ENCODE measurements at places on chromosomes 12 and 14.
A peak's percentile ranks its signal among the peaks of the same experiment; 100 is the strongest.

- peak; percentile 24 for DNase-seq
Observed at GRCh38 chr12:66929121-66929520, 250.2 kb upstream of the GRIP1 start.

DNA sequence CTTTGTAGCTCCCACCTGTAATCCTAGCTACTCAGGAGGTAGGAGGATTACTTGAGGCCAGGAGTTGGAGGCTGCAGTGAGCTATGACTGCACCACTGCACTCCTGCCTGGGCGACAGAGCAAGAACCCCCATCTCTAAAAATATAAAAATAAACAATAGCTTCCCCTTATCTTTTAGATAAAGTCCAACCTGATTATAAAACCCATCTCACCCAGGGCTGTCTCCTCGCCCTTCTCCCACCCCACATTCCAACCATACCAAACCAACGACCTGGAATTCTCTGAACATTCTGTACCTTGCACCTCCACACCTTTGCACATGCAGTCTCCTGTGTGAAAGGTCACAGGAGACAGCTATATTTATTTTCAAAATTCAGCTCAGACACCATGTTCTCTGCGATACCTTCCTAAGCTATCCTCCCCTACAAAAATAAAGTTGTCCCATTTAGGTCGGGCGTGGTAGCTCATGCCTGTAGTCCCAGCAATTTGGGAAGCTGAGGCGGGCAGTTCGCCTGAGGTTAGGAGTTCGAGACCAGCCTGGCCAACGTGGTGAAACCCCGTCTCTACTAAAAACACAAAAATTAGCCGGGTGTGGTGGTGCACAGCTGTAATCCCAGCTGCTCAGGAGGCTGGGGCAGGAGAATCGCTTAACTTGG lies 7.7 kb downstream of the SLC7A7 start:
- DNase-seq = no peak

- peak; percentile 44 for DNase-seq
Observed at GRCh38 chr12:7959701-7960121, 23.7 kb upstream of the SLC2A3 start.

- DNase-seq = no peak
Observed at GRCh38 chr12:93121729-93122488, 192.8 kb upstream of the EEA1 start.

DNA sequence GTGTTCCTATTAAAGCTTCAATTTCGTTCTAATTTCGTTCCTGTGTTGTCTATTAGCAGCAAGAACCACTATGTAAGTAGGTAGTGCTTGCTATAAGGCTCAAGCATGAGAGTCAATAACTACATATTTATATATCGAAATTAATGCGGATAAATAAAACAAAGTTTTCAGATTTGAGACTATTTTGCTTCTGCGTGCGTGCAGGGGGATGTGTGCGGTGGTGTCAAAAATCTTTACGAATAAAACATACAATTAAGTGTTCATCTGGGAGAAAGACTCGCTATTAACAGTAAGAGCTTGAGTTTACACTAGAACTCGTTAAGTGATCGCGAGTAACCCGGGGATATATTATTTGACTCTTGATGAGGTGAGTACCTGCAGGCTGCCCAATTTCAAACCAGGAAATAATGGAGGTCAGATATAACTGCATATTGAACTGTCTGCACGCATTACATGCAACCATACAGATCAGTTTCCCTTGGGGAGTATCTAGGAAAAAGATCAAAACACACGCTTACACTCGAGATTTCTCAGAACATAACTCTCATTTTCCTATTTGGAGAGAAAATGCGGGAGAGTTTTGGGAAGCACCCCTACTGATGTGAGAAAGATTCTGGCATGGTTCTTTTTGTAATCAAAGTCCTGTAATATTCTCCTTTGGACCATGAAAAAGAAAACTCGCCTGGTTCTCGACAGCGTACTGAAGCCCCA lies 813 bp downstream of the TWF1 start:
- no peak for DNase-seq

DNA sequence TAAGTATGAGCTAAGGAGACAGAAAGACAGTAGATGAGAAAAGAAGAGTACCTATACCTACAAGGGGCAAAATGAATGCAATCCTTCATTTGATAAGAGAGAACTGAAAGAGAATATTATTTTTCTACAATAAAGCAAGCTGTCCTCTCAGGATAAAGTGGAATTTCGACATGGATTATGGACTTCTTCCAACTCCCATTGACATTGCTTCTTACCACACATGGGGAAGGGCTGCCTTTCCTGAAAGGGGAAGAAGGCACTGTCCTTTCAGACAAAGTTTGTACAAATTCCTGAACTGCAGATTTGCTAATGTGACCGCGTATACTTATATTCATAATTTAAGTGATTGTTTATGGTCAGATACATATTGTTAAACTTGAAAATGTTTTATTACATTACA lies 4.3 kb upstream of the HEBP1 start:
- DNase-seq = no peak

DNA sequence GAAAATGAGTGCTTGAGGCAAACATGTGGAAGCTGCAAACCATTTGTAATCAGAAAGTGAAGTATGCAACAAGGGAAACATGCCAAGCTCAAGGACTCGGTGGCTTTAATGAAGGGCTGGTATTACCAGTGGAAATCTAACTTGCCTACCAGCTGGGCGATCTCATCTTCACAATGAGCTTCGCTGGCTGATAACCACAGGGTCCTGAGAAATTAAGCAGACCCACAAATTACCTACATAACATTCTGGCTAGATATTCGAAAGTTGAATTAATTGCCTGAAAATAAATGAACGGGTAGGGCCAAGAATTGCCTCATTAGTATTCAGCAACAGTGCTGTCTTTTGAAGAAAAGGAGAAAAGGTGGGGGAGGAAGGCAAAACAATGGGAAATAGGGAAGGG lies 439.4 kb downstream of the PDZRN4 start:
- DNase-seq = no peak

DNA sequence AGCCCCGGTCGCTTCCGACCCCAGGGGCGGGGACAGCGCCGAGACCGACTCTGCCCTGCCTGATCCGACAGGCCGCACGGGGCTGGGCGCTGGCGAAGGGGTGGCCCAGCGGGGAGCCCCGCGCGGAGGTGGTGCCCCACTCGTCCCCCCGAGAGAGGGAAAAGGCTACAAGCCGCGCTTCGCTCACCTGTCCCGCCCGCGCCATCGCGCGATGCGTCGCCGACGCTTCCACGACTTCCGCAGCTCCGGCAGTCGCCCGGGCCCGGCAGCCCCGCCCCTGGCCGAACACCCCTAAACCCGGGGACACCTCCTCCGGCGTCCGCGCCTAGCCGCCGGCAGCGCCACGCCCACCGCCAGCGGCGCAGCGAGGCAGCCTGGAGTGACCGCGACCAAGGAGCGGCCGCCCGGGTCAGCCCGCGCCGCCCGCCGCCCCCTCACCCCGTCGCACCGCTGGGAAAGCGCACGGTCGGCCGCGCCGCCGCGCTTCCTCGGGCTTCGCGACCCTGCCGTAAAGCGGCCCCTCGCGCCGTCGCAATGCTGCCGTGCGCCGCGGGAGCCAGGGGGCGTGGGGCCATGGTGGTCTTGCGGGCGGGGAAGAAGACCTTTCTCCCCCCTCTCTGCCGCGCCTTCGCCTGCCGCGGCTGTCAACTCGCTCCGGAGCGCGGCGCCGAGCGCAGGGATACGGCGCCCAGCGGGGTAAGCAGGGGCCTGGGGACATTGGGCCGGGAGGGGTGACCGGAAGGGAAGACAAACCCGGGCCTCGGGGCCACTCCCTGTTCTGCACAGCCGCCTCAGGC lies at the start of the genes BAG5 and COA8:
Gene BAG5, minus strand, starts transcription at position 229 of the 797 bp plus-strand sequence. CDS start 1,493 bp downstream, outside the sequence.
Gene COA8, plus strand, starts transcription at position 532 of the 797 bp plus-strand sequence. Its CDS starts 42 bp downstream, at position 574.
- peak; percentile 89 for DNase-seq

- DNase-seq = no peak
Observed at GRCh38 chr14:36781897-36782296, 120.2 kb downstream of the PAX9 start.

DNA sequence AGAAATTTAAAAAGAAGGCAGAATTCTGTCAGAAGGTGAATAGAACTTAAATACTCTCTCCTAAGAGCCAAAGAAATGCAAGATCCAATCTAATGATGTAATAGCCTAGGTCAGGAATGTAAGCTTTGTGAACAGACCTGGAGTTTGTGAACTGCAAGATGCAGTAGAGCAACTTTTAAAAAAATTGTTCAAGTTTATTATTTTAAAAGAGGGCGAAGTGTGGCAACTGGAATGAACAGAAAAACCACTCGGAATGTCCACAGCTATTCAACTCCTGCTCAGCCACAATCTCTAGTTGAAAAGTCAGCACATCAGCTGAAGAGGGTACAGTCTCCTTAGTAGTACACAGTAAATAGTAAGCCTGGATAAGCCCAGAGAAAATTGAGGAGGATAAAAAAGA lies 228.8 kb downstream of the PPFIA2 start:
- DNase-seq = no peak

GRCh38 chr14:35405304-35405996 lies 901 bp upstream of the NFKBIA start:
- DNase-seq = no peak

DNA sequence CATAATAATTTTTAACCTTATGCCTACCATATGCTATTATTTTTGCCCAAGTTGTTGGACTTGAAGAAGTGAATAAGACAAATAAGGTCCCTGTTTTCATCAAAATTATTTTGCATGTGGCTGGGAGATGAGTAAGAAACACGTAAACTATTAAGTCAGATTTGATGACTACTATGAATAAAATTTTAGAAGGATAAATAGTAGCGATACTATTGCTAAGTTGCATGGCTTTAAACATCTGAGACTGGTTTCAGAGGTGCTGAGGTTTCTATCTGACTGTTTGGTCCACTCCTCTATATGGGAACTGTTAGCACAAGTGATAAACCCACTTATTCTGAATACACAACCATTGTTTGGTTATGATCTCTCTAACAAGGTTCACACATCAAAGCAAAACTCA lies 674.3 kb upstream of the MDGA2 start:
- no peak for DNase-seq

DNA sequence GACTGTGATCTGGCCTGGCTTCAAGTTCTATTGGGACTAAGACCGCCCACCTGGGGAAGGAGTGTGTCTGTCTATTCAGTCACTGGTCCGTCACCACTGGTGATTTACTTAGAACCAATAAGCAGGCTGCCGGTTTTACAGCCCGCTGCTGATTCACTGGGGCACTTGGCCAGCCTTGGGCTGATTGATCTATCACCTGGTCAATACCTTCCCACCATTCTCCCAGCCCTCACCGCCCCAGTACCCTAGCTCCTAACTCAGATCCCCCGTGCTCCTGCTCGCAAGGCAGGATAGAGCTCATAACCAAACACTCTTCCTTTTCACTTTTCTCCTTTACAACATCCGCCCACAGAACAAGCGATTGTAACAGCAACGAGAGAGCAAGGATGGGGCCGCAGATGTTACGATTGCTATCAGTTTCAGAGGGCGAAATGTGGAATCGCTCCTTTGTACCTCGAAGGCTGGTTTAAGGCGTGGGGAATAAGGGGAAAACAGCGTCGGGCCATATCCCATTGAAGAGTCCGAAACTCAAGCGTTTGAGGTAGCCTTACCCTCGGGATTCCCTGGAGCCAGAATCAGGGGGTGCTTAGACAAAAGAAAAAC lies 672 bp downstream of the RDH11 start:
- peak; percentile 76 for DNase-seq

DNA sequence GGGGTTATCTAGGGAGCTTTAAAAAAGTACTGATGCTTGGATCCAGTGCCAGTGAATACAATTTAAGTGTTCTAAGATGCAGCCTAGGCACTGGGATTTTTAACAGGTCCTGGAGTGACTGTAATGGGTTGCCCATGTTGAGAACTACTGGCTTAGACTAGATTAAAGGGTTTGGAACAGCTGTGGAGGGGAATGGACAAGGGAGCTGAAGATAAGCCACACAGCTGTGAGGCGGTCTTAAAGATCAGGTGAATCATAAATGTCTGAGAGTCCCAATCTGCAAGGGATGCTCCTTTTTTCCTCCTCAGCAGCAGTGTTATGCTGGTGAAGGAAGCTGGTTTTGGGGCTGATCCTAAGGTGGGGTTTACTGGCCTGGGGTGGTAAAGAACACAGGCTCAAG lies 35.5 kb upstream of the FRMD6 start:
- DNase-seq = no peak

- peak; percentile 34 for DNase-seq
Observed at GRCh38 chr14:64444984-64445845, 20.1 kb upstream of the AKAP5 start.

- DNase-seq = no peak
Observed at GRCh38 chr12:46304070-46304469, 35.2 kb upstream of the SLC38A1 start.

DNA sequence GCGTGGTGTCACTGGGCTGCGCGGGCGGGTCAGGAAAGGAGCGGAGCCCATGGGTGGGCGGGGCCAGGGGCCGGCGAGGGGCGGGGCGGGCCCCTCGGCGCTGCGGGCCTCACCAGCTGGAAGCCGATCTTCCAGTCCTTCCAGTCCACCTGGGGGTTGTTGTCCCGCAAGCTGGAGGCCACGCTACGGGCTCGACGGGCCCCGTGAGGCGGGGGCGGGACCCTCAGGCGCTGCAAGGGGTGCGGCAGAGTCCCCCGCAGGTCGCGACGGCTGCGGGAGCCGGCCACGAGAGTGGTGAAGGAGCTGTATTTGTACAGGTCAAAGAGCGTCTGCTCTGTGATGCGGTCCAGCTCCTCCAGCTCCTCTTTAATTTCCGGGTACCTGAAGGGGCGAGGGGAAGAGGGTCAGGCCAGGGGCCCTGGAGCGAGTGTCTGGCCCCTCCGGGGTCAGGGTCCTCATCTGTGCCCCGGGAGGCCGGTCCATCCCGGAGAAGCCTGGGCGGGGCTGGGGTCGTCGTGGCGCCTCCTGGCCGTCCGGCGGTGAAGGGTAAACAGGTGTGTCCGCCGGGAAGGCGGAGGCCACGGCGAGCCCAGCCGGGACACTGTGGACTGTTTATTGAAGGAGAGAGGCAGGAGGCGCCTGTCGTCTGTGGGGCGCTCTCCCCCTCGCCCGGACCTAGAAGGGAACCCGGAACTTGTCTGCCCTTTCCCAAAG lies 11.9 kb downstream of the SCNN1A start:
- peak; percentile 72 for DNase-seq

GRCh38 chr12:110039085-110039807 lies 9.1 kb downstream of the C12orf76 start:
- no peak for DNase-seq

DNA sequence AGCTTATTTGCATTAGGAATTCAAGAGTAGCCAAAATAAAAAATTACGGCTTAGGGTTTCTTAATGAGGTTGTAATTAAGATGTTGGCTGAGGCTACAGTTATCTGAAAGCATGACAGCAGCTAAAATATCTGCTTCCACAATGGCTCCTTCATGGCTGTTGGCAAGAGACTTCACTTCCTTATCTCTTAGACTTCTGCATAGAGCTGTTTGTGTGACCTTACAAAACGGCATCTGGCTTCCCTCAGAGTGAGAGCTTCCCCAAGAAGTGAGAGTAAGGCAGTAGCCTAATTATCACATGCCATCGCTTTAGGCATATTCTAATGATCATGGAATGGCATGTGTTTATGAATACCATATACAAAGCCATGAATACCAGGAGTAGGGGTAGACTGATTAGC lies 57.6 kb downstream of the CCDC59 start:
- no peak for DNase-seq

GRCh38 chr12:132389026-132389425 lies 59.6 kb upstream of the GALNT9 start:
- DNase-seq = no peak

DNA sequence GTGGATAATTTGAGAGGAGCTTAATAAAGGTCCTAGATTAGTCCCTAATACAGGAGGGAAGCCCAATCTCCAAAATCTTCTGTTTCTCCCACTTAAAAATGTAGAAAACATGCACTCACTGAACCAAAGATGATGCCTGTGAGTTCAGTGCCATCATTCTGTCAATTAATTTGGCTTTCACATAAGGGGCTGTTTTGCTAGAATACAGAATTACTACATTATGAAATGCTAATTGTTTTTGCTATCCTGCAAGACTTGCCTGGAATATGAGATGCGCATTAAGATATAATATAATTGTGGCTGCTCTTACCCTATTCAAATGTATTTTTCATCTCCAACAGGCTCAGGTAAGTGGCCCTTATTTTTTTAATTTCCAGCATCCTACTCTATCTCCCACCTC lies 111.7 kb downstream of the SEC23A start:
- DNase-seq = no peak
